Central memory CD4-positive, alpha-beta T cell (primary cell): ENCODE measurements at places on chromosomes 5 and 9.
A peak's percentile ranks its signal among the peaks of the same experiment; 100 is the strongest.

DNA sequence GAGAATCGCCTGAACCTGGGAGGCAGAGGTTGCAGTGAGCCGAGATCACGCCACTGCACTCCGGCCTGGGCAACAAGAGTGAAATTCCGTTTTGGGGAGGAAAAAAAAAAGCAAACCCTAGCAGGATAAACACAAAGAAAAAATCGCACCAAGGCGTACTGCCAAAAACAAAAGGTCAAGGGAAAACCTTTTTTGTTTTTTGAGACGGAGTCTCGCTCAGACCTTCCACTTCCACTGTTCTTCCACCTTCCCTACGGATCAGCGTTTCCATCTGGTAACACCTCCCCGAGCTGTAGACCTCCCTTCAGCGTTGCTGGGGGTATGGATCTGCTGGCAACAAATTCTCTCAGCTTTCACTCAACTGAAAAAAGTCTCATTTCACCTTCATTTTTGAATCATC lies 20.1 kb upstream of the FCN2 start:
- DNase-seq = no peak

DNA sequence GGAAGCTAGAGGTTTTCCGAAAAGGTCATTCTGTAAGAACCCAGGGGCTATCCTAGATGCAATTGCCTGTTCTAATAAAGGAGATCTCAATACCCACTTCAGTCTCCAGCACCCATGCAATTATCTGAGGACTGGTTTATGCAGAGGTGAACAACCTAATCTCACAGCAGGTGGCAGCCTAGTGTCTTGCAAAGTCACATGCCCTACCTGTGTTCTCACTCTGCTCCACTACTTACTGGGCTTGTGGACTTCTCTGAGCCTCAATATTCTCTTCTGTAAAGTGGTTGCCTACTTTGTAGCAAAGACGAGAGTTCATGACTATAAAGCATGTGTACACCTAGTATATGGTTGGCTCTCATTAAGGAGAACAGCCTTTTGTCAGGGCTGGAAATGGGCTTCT lies 21.0 kb upstream of the ALDH1B1 start:
- no peak for DNase-seq

DNA sequence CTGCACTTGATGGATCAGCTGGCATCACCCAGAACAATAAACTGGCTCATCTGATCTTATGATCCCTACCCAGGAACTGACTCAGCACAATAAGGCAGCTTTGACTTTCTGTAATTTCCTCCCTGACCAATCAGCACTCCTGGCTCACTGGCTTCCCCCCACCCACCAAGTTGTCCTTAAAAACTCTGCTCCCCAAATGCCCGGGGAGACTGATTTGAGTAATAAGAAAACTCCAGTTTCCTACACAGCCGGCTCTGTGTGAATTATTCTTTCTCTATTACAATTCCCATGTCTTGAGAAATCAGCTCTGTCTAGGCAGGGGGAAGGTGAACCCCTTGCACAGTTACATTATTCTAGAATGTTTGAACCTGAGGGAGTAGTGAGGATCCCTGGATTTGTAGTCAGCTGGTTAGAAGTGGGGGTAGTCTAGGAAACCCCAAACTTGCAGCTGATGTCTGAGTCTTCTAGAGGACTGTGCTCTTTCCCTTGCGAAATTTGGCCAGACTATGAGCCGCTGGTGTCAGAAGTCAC lies 111.7 kb upstream of the NEK6 start:
- DNase-seq = no peak

GRCh38 chr9:136645903-136646754 lies 16.6 kb upstream of the EGFL7 start:
- no peak for DNase-seq

DNA sequence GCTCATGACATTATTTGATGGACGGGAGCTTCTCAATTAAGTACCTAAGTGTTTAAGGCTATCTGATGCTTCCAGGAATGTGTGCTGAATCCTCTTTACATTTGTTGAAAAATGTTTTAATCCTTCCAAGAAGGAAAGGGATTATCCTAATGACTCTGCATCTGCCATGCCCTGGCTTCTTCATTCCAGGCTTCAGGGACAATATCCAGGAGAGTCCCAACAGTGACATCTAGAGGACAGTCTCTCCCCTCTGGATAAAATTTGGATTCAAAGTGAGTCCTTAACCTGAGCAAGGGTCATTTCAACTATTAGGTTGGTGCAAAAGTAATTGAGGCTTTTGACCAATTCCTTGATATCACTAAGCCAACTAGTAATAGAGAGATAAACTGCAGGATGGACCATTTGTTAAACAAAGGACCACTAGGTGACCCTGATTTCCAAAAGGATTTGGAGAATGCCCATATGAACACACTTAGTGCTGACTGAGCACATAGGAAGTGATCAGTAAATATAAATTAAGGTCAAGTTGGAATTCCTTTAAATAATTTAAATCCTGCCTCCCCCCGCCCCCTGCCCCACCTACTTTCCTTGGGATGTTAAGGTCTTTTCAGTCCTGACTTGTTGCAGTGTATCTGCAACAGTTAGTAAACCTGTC lies 19.1 kb downstream of the TNFSF8 start:
- DNase-seq = no peak

DNA sequence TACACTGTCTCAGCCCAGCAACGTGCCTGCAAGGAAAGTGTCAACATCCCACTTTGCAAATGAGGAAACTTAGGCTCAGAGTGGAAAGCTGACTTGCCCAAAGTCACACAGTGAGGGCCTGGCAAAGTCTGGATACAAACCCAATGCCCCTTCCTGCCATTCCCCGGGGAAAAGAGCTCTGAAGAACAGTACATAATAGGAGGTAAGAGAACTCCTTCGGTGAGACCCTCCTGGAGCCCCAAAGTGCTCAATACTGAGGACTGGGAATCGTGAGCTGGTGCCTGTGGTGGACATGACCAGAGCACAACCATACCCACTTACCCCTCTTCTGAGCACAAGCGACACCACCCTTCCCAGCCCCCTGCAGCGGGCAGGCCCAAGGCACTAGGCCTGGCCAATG lies 13.4 kb upstream of the CPLX2 start:
- no peak for DNase-seq

DNA sequence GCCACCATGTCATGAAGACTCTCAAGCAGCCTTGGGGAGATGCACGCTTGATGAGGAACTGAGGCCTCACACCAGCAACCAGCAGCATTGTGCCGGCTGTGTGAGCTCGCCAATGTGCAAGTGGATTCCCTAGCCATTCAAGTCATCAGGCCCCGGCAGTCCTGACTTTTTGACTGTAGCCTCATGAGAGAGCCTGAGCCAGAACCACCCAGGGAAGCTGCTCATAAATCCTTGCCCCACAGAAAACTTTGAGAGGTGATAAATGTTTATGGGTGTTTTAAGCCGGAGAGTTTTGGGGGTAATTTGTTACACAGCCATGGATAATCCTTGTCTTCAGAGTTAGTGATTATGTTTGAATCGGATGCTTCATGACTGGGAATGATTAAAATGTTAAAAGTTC lies 44.7 kb downstream of the FAM240B start:
- no peak for DNase-seq

GRCh38 chr5:14410068-14410393 lies 171.6 kb upstream of the OTULINL start:
- no peak for DNase-seq

DNA sequence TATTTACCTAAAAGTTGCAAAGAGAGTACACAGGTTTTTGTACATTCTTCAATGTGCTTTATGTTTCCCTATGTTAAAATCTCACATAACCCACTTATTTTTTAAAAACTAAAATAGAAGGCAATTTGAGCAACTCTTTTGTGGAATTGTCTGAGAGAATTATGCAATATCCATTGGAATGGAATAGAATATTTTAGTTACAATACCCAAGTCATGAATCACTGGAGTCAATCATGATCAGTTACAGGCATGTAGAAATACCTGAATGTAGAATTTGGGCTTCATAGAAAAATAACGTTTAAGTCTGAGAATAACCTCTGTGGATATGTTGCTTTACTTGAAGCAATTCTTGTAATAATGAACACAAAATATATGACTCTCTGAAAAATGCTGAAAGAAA lies 143.3 kb downstream of the FGF10 start:
- DNase-seq = no peak

DNA sequence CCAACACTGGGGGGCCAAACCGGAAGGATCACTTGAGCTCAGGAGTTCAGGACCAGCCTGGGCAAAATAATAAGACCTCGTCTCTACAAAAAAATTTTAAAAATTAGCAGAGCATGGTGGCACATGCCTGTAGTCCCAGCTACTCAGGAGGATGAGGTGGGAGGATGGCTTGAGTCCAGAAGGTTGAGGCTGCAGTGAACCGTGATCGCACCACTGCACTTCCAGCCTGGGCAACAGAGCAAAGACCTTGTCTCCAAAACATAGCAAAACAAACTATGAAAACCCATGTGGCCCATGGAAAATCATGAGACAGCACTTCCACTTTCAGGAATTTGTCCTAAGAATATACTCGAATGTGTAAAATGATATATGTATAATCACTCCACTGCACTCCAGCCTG lies 6.1 kb downstream of the SETX start:
- no peak for DNase-seq

DNA sequence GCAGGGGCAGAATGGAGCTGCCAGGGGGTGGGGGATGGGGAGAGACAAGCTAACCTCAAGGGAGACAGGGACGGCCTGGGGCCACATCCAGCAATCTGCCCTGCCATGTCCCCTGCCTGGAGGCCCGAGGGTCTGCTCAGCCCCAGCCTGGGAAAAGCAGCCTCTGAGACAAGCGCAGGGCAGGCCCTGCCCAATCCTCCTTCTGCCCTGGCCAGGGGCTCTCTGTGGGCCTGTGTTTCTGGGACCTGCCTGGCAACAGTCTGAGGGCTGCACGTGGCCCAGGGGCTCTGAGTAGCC lies 13.9 kb upstream of the QSOX2 start:
- DNase-seq = no peak

- no peak for DNase-seq
Observed at GRCh38 chr9:111431684-111432083, 52.5 kb downstream of the ECPAS start.

GRCh38 chr5:11683666-11684065 lies 220.6 kb downstream of the CTNND2 start:
- no peak for DNase-seq

DNA sequence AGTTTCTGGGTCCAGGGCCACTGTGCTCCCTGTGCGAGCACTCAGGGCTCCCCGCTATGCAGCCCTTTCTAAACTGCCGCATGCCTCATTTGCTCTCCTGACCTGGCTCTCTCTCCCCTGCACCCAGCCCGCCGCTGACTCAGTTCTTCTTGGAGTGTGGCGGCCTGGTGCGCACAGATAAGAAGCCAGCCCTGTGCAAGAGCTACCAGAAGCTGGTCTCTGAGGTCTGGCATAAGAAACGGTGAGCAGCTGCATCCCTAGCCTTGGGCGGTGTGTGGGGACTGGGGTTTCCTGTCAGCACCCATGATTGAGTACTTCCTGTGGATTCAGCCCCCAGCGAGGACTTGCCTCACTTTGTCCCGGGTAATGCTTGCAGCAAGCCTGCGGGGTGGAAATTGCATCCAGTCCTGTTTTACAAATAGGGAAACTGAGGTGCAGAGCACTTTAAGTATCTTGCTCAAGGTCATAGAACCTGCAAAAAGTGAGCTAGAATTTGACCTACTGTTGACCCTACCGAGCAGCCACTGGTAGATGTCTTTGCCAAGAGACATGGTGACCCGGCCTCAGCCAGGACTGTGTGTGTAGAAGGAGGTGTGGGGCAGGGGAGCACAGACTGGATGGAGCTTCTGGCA lies 27.9 kb downstream of the USP20 start:
- peak; percentile 77 for DNase-seq

- DNase-seq = no peak
Observed at GRCh38 chr5:20833081-20833627, 845.2 kb upstream of the CDH18 start.

DNA sequence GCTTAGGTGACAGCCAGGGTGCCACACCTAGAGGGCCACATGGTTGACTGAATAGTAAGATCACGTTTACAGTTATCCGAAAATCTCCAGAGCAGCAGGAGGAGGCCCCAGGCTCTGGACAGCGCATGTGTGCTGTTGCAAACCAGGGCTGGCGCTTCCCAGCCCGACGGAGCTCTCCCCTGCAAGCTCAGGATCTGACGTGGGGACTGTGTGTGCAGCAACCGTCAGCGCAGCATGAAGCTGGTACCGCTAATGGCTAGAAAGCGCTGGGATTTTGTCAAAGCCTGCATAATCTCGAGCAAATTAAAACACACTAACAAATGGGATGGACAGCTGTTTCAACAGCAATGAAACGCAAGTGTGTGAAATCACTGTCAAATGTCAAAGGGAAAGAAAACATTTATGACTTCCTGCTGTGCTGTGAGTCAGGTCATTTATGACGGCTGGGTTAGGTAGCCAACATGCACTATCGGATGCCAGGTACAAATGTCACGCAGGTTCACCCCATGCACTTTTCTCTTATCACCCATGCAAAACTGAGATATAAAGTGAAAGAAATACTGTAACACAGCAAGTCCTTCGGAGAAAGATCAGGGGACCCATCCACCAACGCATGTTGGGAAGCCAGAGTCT lies 7.5 kb downstream of the SURF4 start:
- no peak for DNase-seq

DNA sequence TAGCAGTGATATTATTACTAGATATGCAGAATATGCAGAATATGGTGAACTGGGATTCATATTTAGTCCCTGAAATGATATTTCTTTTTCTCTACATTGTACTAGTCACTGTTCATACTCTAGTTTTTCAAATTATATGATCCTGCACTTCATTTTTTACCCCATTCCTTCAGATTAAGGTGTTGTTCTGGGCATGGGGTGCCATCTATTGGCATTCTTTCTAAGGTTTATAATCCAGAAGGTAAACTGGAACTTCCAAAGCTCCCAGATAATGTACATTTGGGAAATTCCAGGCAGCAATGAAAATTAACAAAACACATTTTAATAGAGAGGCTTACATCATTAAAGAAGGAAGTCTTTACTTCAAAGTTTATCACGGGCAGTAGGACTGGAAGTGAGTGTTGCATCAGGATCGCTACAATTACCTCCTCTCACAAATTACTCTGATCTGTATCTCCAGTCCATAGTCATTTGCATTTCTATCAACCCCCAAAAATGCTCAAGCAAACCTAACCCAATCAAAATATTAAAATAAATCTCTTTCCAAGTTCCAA lies 12.5 kb downstream of the RFX3 start:
- DNase-seq = no peak
